Stimulated activated CD4-positive, alpha-beta T cell treated with anti-CD3 and anti-CD28 coated beads, Interleukin-15, amount 100 ng/mL, for 24 hours (primary cell): ENCODE measurements at places on chromosomes 4 and X.

GRCh38 chr4:158873795-158874401 is 105.1 kb downstream of the FNIP2 start:
- DNase-seq, result peak; percentile 7

- DNase-seq, result no peak
Observed at GRCh38 chrX:41621222-41621723, 67.5 kb upstream of the GPR34 start.

GRCh38 chrX:13179100-13179499 is 134.7 kb upstream of the FAM9C start:
- DNase-seq, result no peak

DNA sequence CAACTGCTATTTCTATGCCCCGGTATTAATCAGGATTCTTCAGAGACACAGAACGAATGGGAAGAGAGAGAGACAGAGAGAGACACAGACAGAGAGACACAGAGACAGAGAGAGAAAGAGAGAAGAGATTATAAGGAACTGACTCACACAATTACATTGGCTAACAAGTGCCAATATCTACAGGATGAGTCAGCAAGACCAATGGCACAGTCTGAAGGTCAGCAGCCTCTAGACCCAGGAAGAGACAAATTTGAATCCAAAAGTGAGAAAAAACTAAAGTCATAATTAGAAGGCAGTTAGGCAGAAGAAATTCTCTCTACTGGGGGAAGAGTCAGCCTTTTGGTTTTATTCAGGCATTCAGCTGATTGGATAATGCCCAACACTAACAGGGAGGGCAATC is 187.3 kb downstream of the MAB21L2 start:
- DNase-seq, result no peak

DNA sequence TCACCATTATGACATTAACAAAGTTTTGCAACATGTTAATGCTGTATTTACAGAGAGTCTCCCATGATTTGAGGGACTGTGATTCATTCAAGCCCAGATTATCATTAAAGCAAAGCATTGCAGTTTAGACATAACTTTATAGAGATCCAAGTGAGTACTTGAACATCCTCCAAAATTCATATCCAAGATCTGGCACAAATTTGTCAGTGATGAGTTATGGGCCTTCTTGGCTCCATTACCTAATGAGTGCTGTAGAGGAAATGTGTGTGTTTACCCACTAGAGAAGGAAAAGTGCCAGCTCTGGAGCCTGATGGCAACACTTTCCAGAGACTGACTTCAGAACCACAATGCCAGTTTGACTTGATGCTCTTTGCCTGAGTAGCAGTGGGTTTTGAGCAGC is 432.3 kb downstream of the GALNTL6 start:
- DNase-seq, result no peak

DNA sequence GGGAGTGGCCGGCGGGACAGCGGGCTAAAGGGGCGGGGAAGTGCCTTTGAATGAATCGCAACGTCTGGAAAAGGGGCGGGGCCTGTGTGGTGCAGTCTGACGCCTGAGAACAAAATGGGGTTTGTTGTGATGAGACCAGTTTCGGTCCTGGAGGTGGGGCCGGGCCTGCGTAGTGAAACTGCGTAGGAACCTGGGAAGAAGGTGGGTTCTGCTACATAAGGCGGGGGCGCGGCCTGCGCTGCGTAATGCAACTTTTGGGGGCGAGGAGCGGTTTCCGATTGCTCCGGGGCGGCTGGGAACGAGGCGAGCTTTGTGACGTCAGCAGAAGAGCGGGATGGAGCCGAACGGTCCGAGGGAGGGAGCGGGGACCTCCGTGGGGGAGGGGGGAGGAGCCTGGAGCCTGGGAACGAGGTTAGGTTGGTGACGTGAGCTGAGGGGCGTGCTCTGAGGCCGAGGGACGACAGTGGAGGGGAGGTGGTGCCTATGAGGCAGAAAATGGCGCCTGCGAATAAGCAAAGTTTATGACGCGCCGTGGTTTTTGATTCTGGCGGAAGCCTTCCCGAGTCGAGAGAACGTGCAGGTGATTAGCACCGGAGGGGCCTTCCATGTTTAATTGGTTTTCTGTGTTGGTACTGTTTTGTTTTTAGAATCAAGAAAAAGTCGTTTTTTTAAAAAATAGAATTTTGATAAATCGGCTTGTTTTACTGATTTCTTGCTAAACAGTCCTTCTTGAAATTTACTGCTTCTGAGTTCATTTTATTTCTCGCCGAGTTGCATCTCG is 714 bp downstream of the USP11 start:
- DNase-seq, result peak; percentile 93

DNA sequence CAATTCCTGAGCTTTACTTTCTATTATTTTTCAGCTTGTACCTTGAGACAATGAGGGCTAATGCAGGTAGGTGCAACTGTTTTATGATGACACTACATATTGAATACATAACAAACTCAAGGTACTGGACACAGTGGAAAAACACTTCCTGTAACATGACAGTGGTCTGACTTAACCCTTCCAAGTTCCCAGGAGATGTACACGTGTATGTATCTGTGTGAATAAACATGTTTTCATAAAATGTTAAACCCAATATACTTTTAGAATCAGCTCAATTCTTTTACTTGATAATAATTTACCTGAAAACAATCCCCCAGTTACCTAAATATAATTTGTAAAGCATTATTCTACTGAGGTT is 1.2 kb upstream of the PPARGC1A start:
- no peak for DNase-seq

GRCh38 chr4:159455675-159456237 is 352.9 kb downstream of the RAPGEF2 start:
- peak; percentile 12 for DNase-seq

GRCh38 chr4:179871726-179872125 is 2371.5 kb upstream of the TENM3 start:
- DNase-seq, result no peak

GRCh38 chr4:156237231-156237630 is 283.6 kb upstream of the CTSO start:
- DNase-seq, result no peak

DNA sequence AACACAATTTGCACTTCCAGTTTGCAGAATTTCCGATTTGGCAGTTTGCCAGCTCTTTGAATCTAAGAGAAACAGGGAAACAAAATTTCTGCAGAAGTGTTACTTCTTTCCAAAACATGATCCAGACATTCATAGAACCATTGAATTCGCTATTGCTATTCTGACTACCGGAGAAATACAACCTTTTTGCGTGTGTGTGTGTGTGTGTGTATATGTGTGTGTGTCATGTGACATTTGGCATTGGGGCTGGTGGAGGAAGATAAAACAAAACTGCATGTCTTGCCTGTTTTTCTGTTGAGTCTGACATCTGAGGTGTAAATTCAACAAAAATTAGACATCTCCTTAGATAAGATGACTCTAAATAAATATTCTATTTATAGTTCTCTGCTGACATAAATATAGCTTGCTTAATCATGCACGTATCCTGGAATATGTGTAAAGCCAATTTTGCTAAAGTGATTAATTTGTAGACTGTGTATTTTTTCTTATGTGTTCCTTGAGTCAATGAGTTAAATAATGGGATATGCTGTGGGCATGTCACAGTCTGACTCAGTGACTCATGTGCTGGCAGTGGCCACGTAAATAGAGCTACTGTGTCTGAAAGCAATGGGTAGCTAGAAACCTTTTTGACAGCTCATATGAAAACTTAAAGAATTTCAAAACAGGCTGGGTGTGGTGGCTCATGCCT is 98.9 kb downstream of the HPGD start:
- peak; percentile 5 for DNase-seq

GRCh38 chr4:129526812-129527211 is 430.9 kb downstream of the C4orf33 start:
- no peak for DNase-seq

DNA sequence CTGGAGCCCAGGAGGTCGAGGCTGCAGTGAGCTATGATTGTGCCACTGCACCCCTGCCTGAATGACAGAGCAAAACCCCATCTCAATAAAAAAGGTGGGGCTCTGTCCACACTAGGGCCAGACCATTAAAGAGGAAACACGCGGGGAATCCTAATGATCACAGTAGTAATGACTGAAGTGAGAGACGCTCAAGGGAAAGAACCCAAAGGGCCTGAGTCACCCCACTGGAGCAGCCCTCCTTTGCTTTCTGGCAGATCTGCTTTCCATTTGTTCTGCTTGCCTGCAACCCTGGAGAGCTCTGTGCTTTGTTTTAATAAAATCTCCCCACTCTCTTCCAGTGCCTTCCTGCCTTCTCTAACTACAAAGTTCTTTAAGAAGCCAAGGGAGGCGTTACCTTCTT is 5.0 kb downstream of the TFDP3 start:
- no peak for DNase-seq

DNA sequence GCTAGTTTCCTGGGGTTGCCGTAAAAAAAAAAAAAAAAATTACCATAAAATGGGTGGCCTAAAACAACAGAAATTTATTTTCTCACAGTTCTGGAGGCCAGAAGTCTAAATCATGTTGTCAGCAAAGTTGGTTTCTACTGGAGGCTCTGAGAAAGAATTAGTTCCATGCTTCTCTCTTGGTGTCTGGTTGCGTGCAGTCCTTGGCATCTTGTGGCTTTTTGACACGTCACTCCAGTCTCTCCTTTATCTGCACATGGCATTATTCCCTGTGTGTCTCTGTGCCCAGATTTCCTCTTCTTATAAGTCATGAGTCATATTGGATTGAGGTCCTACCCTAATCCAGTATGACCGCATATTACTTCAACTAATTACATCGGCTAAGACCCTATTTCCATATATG is 38.7 kb downstream of the SPATA4 start:
- DNase-seq, result no peak

DNA sequence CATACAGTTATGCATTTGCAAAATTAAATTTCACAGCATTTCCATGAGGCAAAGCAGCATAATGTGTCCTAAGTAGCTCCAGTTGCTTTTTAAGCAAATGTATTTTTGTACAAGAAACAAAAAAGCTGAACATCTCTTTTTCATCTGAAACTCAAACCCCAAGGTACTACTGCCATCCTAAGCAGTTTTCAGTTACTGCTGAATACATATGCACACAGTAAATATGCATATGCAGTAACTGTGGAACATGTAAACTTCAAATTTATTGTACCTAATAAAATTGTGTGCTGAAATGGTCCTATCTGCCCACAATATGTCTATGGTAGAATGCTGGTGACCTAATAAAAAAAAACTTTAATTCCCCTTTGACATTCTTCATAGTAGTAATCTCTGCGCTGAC is 458.6 kb upstream of the INTU start:
- no peak for DNase-seq

DNA sequence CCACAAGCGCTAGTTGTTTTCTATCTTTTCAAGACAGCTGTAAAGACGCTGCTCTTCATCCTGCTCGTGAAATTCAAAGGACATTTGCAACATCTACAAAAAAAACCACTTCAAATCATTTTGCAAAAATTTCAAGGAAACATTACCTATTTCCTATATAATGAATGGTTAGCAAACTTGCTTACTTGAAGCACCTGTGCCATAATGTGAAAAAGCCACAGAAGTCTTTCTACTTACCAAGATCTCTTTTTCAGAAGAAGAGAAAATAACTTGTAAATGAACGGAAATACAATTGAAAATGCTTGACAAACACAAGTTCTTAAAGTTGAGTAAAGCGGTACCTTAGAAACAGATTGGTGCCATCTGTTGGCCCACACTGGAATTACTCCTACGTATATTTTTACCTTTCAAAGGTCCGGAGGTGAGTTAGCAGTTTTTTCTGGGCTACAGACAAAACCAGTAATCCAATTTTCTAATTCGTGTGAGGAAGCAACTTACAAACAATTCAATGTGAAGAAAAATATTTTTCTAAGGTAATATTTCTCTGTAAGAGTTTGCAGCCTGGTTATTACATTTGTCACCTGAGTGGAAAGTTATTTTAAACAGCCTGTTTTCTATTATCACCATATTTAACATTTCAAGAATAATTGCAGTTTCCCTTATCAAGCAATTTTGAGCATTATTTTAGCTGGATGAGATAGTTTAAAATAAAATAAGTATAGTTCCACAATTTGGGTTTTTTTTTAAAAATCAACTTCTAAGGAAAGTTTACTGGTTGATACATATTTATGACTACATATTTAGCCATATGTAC is at the start of gene TLR6:
Gene TLR6 (minus strand): TSS at position 294 of the 814 bp plus-strand sequence. CDS start 27,344 bp downstream, outside the sequence.
- DNase-seq, result peak; percentile 74

- DNase-seq, result no peak
Observed at GRCh38 chr4:147740176-147740575, 8.3 kb downstream of the ARHGAP10 start.

DNA sequence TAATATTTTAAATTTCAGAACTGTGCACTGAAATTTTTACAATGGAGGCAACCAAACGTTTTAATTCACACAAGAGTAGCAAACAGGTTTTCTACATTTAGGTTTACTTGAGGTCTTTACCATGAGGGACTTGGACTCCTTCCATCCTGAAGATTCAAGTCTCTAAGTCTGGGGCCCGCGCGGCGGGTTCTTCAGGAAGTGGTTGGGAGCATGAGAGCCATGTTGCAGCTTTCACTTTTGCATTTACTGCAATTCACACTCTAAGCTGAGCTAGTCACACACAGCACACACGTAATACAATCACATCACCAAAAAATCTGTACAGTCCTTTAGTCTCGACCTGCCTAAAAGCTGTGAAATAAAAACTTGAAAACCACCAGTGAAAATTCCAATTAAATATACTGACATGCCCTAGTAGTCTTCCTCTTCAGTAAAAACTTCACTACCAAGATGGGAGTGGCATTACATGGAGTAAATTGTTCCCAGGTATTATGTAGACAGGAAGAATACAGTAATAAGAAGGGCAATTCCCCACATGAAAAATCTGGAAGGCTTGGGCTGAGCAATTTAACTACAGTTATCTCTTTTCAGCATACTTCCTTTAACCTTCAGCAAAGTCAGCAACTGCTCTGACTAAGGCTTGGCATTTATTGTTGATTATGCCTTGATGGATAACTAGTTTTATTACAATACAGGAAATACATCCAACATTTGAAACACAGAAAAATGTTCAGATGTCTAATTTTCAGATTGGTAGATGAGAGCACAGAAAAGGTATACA is 571.1 kb upstream of the DIPK2B start:
- peak; percentile 63 for DNase-seq

- no peak for DNase-seq
Observed at GRCh38 chrX:71365356-71365874, 742 bp upstream of the TAF1 start.
